ENCODE measurements at places on chromosomes 2 and 18. TPM values are rescaled to one million over a fixed set of nuclear protein-coding genes. Genes with fewer than 3 reads are reported as not detected.

Gene MC5R
- not detected for total RNA-seq

- no peak for DNase-seq
- no peaks in the 10 kb centered on the region for H3K27me3 ChIP-seq
Observed at GRCh38 chr2:102788885-102789260, 27.0 kb downstream of the TMEM182 start.

Gene IMPACT
- total RNA-seq: 15.2 TPM

Gene CYP27A1
- 0.39 TPM for total RNA-seq

DNA sequence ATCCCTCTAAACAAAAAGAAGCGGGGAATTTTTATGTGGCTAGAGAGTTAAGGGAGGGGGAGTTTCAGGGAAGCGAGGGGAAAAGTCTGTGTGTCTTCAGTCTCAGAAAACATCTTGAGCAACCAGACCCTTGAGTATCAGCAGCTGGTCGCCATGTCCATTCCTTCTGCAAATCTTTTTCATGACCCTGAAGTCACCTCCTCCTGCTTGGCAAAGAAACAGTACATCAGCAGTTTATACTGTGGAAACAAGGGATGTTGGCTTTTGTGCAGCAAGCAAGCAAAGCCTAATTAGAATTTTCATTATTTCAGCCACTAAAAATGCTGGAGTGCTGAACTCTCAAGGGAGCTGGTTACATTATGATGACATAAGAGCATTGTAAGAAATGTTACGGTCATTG, 187.4 kb upstream of the SLC8A1 start:
- H3K27me3 ChIP-seq: no peaks in the 10 kb centered on the region
- no peaks in the 10 kb centered on the region for H3K4me1 ChIP-seq
- no peak overlapping the region for H3K27ac ChIP-seq
- DNase-seq: no peak

DNA sequence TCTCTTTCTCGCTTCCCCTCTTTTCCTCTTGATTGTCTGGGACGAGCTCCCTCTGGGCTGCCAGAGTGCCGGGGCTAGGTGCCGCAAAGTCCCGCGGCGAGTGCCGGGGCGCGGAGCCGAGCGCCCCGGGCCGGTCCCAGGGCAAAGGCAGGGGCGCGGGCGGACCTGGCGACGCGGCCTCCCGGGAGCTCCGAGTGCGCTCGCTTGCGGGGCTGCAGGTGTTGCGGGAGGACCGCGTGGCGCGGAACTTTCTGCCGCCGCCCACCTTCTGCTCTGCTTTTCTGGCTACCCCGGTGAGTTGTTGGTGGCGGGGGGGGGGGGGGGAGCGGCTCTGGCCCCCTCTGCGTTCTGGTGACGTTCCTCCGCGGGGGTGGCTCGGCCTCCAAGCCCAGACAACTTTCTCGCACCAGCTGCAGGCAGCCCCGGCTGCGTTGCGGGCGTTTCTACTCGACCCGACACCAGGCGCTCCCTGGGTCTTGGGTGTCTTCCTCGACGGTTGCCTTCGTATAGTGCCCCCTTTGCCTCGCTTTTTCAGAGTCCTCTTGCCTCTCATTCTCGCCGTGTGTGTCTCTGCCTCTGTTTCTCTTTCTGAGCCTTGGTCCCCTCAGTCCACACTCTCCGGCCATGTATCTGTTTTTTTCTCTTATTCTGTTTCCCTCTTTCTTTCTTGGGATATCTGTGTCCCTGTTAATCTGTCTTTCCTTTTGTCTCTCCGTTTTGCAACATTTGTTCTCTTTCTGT, 759 bp downstream of the GALNT13 start:
- DNase-seq: no peak
- H3K27ac ChIP-seq: no peak overlapping the region
- H3K4me1 ChIP-seq: no peaks in the 10 kb centered on the region
- peaks cover 7% of the 10 kb centered on the region for H3K27me3 ChIP-seq
- H3K36me3 ChIP-seq: peaks cover 4% of the 10 kb centered on the region

Gene ARHGEF33
- not detected for total RNA-seq

DNA sequence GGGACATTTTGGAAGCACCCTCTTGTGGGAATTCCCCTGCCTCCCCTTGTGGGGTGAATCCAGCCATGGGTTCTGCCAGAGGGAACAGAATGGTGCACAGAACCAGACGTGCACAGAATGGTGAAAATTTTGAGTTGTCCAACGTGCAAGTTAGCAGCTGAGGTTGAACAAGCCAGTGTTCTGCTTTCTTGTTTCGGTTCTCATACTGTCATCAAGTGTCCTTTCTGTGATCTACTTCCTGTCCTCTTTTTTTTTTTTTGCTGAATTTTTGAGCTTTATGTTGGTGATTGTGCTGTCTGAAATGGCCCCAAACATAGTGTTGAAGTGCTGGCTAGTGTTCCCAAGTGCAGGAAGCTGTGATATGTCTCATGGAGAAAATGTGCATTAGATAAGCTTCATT, 21.5 kb upstream of the REEP1 start:
- H3K4me1 ChIP-seq: peaks cover 2% of the 10 kb centered on the region
- no peak overlapping the region for H3K4me3 ChIP-seq
- DNase-seq: no peak

GRCh38 chr18:58562146-58562998, 66.5 kb downstream of the ALPK2 start:
- H3K27ac ChIP-seq: no peak overlapping the region
- H3K27me3 ChIP-seq: no peaks in the 10 kb centered on the region
- H3K4me1 ChIP-seq: peaks cover 12% of the 10 kb centered on the region
- H3K4me3 ChIP-seq: no peak overlapping the region
- no peak for DNase-seq

Gene RTP5
- not detected for total RNA-seq

DNA sequence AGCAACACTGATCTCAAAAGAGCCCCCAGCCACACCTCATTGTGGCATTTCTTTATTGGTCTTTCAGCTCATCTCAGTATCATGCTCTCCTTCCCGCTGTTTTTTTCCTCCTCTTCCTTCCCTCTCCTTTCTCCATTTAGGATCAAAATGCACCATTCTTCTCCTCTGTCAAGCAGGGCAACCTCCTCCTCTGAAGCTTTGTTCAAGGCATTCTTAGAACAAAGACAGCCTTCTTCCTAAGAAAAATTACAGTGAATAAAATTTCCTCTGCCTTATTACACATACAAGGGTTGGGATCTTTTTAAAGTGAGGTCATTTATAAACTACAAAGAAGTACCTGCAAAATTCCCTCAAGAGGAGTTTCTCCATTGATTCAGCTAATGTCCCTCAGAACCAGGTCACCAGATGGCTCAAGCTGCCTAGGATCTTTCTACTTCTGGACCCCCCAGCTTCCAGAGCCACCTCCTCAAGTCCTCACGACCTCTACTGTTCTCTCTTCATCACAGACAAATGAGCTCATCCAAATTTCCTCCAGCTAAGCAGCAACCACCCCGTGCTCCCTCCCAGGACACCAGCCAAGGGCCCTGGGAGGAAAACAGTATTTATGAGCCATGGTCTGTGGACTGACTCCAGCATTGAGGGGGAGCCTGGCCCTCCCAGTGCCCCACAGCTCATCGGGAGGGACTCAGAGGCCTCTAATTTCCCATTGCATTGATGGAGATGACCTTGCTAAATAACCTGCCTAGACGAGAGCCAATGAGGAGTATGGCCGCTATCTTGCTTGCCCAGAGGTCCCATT, 18.0 kb downstream of the SFXN5 start:
- no peak overlapping the region for H3K27ac ChIP-seq
- no peaks in the 10 kb centered on the region for H3K27me3 ChIP-seq
- no peak overlapping the region for H3K4me3 ChIP-seq
- no peak for DNase-seq

- no peak overlapping the region for H3K4me3 ChIP-seq
- no peaks in the 10 kb centered on the region for H3K27me3 ChIP-seq
Observed at GRCh38 chr2:239351687-239352086, 49.1 kb downstream of the HDAC4 start.

Data from T-helper 17 cell (primary cell).